Spinal cord (tissue), 10 donors: ENCODE measurements at places on chromosomes 16 and 17. TPM values are rescaled to one million over a fixed set of nuclear protein-coding genes. Genes with fewer than 3 reads are reported as not detected.

The RNF222 gene
- not detected for polyA plus RNA-seq

The NOTUM gene
- polyA plus RNA-seq = 0.82 TPM

The BANP gene
- 27.0 TPM for polyA plus RNA-seq

The CCL16 gene
- polyA plus RNA-seq = 0.30 TPM

The RAB40B gene
- polyA plus RNA-seq = 32.3 TPM

The NTN1 gene
- polyA plus RNA-seq = 137 TPM

The NPW gene
- polyA plus RNA-seq = 0.49 TPM

The TMC8 gene
- 5.6 TPM for polyA plus RNA-seq

The GLOD4 gene
- 113 TPM for polyA plus RNA-seq
